ENCODE measurements at places on chromosomes 7 and 10. TPM values are rescaled to one million over a fixed set of nuclear protein-coding genes. Genes with fewer than 3 reads are reported as not detected.

Gene SEMA4G
- 0.42 TPM for total RNA-seq

Gene TUBB8
- 0.28 TPM for total RNA-seq

Gene C10orf62
- not detected for total RNA-seq

Gene H2BK1
- not detected for total RNA-seq

Gene CABCOCO1
- total RNA-seq = not detected

Gene ATP6V0A4
- not detected for total RNA-seq

Gene STEAP1B
- total RNA-seq = 1.6 TPM

Gene FAM221A
- 7.2 TPM for total RNA-seq
